Activated CD8-positive, alpha-beta T cell treated with anti-CD3 and anti-CD28 coated beads, Interleukin-2, amount 10 ng/mL, durations not matched to agents 7 days and 5 days (primary cell): ENCODE measurements at places on chromosomes 6 and 20. TPM values are rescaled to one million over a fixed set of nuclear protein-coding genes. Genes with fewer than 3 reads are reported as not detected.
A peak's percentile ranks its signal among the peaks of the same experiment; 100 is the strongest.

GRCh38 chr20:63007646-63008488 lies 1.1 kb upstream of the BHLHE23 start:
- no peak for DNase-seq

LST1 gene
- total RNA-seq: 139 TPM

RIPPLY2 gene
- not detected for total RNA-seq

KCNB1 gene
- total RNA-seq: not detected

DDX43 gene
- total RNA-seq: 1.2 TPM

- DNase-seq: no peak
These were observed 638 bp downstream of the MDN1 start for GRCh38 chr6:89818977-89819335.

CYP24A1 gene
- not detected for total RNA-seq

TMEM151B gene
- total RNA-seq: not detected

RNF5 gene
- total RNA-seq: 43.3 TPM

HTR1E gene
- total RNA-seq: not detected

DNA sequence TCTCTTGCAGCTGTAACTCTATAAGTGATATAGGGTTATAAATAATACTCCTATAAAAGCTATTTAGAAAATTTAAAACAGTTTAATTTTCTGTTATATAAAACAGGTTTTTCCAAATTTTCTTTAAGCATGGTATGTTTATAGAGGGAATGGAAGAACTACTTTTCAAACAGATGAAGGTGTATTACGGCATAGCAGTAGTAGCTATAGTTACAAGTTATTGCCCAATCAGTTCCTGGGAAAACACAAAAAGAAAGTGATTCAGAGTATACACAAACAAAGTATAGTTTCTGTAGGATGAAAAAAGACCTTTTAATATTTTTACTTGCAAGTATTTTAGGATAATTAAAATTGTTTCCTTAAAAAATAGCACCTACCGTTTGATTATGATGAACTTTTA lies 9.8 kb downstream of the SLC17A5 start:
- no peak for DNase-seq

DNA sequence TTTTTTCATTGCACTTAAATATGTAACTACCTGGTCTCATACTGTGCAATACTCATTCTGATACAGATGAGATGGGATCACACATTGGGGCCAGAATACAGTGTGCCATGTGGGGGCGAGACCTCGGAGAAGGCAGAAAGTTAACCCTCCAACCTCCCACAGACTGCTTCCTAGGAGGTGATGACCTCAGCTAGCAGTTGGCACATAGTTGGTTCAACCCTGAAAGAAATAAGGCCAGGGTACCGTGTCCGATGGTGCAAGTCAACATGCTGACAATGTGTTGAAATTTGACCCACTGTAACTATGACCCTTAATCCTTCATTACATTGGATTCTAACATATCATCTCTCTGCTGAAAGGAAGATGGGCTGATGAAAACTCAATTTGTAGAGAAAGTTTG lies 61.9 kb downstream of the GJA10 start:
- no peak for DNase-seq

GRCh38 chr6:56314683-56315523 lies 67.5 kb upstream of the COL21A1 start:
- no peak for DNase-seq

GRCh38 chr6:117711369-117711768 lies 36.1 kb downstream of the NUS1 start:
- peak; percentile 25 for DNase-seq

GRCh38 chr20:21063276-21063675 lies 42.9 kb downstream of the LINC00237 start:
- DNase-seq: no peak

DNA sequence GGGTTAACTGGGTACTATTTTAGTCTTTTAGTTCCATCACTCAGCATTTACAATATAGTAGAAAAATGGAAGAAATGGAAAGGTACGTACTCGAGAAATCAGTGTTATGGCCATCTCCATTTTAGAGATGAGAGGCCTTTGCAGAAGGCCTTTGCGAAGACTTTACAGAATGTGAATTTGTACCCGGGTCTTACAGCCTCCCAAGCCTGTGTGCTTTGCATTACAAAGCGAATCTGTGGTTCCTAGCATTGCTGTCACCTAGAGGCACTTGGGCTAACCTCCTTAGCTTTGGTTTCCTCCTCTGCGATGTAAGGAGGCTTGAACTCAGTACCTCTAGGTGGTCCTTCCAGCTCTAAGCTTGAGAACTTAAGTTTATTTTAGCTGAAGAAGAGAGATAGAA lies 10.9 kb downstream of the VAPB start:
- DNase-seq: no peak

- no peak for DNase-seq
These were observed 54.8 kb downstream of the ADGRB3 start for GRCh38 chr6:68689910-68690309.

APCDD1L gene
- total RNA-seq: not detected

GRCh38 chr20:35772563-35773058 lies 796 bp downstream of the PHF20 start:
- no peak for DNase-seq

TCF21 gene
- total RNA-seq: not detected

- DNase-seq: no peak
These were observed 7.3 kb downstream of the MTCH1 start for GRCh38 chr6:36978421-36979346.

DNA sequence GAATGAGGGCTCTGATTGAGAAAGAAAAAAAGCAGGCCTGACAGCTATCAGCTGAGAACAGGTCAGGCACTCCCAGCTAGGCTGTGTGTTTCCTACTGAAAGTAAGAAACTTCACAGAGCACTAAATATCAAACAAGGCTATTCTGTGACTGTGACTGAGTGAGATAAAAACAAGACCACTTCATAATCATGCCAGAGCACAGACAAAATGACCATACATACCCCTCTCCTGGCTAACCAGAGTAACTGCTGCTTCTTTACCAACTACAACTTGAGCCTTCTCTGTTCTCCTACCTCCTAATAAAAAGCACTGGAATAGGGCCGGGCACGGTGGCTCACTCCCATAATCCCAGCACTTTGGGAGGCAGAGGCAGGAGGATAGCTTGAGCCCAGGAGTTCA lies 6.8 kb upstream of the BTN1A1 start:
- DNase-seq: no peak

ADGRF5 gene
- total RNA-seq: not detected
